ENCODE measurements at places on chromosomes 7 and 10. TPM values are rescaled to one million over a fixed set of nuclear protein-coding genes. Genes with fewer than 3 reads are reported as not detected.

DNA sequence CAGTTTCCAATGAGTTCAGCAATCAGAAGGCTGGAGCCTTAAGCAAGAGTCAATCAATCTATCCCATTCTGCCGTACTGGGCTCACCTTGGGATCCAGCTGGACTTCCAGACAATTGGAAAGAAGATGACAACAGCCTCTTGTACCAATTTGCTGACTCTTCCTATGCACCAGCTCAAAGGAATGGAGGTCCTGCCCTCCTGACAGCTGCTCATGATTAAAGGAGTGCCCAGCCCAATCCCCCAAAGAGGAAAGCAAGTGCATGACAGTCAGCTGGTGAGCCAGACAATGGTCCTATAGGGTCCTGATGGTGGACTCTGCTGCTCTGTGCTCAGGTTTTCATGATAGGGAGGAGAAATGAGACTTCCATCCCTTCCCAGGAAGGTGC lies 25.1 kb downstream of the VSTM4 start:
- DNase-seq, result no peak

DNA sequence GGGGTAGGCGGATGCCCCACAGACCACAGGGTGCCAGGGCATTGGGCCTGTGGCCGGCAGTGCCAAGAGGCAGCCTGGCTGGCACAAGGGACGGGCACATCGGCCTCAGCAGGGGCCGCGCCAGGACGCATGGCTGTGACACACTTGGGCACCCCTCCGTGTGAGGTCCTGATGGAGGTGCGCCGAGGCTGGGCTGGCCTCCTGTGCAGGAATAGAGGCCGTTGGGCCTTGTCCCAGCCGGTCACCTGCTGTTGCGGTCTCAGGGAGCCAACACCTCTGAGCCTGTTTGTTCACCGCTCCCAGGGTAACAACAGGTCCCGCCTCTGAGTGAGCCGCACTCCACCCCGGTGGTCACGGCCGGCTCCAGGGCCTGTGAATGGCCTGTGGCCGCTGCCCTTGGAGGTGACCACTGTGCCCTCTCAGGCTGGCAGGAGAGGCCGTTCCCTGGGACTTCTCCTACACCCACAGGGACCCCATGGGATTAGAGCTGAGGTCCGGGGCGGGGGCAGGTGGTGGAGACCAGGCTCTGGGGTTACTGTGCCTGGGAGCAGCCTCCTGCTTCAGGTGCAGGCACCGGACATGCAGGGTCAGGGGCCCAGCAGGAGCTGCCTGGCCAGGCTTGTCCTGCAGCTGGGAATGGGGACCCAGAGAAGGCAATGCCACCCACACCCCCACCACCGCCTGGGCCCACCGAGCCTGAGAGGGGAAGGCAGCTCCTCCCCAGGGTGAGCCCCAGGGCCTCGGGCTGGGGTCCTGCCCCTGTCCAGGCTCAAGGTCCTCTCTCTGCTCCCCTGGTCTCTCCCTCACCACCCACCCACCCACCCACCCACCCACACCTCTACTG lies 12.0 kb downstream of the PWWP2B start:
- DNase-seq, result no peak

DNA sequence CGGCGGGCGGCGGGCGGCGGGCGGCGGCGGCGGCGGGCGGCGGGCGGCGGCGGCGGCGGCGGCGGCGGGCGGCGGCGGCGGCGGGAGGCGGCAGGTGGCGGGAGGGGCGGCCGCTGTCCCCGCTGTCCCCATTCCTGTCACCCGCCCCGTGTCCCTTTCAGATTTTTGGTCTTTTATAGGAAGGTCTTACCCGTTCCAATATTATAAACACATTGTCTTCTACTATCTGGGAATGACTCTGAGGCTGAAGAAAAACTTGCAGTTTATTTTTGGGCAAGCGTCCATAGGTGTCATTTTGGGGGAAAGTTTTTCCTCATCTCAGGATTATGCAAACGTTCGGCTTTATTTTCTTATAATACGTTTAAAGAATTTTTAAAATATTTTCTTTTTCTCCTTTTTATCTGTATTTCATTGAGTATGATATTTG lies 578 bp downstream of the ZNF713 start:
- peak; percentile 21 for DNase-seq

DNA sequence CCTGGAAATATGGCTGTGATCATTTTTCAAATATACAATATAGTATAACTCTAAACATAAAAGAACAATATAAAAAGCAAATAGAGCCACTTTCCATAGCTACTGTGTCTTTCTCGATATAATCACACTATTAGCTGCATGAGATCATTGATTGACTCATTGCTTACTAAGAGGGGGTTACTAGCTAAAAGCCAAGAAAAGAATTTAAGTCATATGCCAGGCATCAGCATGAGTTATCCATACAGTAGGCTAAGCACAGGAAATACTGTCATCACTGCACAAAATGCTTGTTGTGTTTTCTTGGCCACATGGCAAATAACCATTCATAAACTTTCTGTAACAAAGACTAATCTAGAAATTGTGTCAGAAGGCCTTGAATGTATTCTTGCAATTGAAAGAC lies 18.8 kb upstream of the ABCB5 start:
- DNase-seq, result no peak

CRTAC1 gene
- not detected for total RNA-seq

SHTN1 gene
- 0.37 TPM for total RNA-seq

GRCh38 chr10:131009791-131010190 lies 301.7 kb downstream of the TCERG1L start:
- no peak for DNase-seq

- DNase-seq, result peak; percentile 91
These were observed 538 bp downstream of the TRIM8 start for GRCh38 chr10:102644646-102645387.

- DNase-seq, result no peak
These were observed 682.0 kb upstream of the FOXK1 start for GRCh38 chr7:4000139-4000538.
